ENCODE measurements at places on chromosomes 12 and 14.

GRCh38 chr14:21241218-21241819 is 27.9 kb downstream of the HNRNPC start:
- DNase-seq: no peak

- no peak for DNase-seq
Observed at GRCh38 chr12:129138776-129139175, 285.5 kb downstream of the GLT1D1 start.

DNA sequence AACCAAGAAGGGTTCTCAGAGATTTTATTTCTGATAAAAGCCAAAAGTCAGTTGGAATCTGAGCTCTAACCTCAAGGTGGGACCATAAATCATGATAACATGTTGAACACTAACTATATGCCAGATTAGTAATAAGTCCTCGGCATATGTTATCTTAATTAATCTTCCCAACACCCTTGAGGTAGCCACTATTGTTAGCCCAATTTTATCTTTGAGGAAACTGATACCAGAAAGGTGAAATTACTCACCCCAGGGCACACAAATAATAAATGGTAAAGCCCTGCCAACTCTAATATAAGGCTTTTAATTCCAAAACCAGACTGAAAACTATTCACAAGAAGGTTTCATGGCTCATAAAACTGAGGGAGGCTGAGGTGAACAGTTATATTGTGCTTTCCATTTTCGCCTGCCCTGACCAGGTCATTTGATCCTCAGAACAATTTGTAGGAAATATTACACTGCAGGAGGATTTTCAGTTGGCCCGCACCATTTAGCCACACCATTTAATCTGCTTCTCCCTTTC is 16.1 kb upstream of the NUAK1 start:
- DNase-seq: no peak

DNA sequence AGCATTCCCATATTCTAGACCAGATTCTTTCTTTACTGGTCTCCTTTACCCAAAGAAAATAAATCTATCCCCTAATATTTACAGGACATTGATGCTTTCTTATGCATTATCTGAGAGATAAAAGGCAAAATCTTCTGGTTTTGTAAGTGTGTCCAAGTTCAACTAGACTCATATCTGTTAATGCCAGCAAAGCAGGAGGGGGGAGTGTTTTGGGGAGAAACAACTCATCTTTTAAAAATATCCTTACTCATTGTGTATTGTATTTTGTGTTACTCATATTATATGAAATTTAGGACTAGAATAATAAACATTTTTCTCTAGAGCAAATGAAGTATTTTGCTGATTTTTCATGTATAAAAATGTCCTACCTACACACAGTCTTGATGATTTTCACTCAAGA is 54.8 kb downstream of the SAMD4A start:
- DNase-seq: no peak

- DNase-seq: no peak
Observed at GRCh38 chr12:10634427-10634826, 21.0 kb upstream of the MAGOHB start.

DNA sequence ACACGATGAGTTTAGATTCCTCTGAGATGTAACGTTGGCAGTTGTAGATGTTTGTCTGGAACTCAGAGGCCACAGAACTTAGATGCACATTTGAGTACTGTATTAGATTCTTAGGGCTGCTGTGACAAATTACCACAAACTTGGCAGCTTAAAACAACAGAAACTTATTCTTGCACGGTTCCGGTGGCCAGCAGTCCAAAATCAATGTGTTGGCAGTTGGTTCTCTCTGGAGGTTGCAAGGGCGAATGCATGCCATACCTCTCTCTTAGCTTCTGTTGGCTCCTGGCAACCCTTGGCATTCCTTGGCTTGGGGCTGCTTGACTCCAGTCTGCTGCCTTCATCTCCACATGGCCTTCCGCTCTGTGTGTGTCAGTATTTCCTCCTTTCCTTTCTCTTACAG is 118.9 kb downstream of the C12orf75 start:
- DNase-seq: no peak

DNA sequence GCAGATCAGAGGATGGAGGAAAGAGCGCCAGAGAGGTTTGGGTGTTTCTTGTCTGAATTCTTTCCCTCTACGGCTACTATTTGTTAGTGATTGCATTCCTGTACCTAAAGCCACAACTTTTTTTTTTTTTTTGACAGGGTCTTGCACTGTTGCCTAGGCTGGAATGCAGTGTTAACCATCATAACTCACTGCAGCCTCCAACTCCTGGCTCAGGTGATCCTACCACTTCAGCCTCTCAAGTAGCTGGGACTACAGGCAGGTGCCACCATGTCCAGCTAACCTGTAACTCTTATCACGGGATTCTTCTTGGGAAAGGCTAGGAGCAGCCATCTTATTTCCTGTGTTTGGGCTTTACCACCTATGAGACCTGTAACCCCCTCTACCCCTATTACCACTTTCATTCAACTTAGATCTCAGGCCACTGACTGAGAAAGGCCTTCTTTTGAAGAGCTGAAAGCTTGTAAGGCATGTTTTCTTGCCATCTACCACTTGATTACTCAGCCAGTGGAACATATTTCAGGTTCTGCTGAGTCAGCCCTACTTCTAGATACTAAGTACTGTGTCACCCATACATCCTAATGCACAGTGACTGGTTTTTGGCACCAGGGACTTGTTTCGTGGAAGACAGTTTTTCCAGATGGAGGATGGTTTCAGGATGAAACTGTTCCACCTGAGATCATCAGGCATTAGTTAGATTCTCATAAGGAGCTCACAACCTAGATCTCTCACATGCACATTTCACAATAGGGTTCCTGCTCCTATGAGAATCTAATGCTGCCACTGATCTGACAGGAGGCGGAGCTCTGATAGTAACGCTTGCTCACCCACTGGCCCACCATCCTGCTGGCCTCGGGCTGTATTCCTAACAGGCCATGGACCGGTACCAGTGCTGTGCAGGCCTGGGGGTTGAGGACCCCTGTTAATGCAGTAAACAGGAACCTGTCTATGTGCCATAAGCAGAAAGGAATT is 6.9 kb downstream of the VEZT start:
- DNase-seq: no peak

GRCh38 chr12:1798641-1799020 is 21.7 kb upstream of the LRTM2 start:
- no peak for DNase-seq

DNA sequence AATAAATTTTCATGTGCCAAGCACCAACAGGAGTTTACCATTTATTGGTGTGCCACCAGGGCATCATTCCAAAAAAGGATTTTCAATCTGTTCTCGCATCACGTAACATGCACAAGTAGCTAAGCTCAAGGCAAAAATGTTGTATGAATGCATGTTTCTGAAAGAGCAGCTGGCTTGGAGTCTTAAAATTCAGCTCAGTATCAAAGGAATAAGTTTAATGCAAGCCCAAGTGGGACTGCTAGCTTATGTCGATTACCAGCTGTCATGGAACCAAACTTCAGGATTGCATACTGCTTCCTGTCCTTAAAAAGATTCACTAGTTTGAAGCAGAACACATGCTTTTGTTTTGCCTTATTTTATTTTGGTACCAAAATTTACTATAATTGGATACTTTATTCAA is 437.0 kb downstream of the FSCB start:
- no peak for DNase-seq

DNA sequence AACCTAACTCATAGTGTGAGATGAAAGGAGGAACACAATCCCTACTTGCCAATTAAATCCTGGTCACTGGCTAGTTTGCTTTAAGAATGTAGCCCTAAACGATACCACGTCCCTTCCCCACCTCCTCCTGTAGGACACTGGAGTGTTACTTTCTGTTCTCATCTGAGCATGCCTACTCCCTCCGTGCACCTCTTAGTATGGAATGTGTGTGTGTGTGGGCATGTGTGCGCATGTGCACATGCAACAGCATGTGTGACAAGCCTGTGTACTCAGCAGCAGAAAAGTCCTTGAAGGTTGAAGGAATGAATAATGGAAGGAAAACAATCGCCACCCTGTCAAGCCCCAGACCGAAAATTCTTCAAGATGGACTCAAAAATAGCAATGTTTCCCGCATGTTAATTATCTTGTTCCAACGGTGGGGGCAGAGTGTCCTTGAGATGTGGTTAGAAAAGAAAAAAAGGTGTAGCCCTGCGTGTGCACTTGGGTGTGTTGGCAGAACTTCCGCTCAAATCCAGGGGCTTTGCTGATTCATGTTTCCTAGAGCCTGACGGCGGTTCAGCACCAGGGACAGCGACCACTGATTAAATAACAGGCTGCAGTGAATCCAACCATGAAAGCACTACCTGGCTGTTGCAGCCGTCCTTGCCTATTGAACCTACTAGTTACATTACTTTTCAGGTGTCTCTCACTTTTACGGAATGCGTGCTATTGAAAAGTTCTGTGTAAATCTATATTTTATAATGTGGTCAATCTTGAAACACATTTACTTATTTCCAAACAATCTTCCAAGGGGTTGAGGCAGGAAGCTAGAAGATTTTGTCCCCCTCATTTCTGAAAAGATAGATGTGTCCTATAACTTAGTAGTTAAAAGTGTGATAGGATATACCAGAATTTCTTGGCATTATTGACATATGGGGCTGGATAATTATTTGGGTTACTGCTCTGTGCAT is 79.8 kb downstream of the SRRM4 start:
- DNase-seq: no peak

DNA sequence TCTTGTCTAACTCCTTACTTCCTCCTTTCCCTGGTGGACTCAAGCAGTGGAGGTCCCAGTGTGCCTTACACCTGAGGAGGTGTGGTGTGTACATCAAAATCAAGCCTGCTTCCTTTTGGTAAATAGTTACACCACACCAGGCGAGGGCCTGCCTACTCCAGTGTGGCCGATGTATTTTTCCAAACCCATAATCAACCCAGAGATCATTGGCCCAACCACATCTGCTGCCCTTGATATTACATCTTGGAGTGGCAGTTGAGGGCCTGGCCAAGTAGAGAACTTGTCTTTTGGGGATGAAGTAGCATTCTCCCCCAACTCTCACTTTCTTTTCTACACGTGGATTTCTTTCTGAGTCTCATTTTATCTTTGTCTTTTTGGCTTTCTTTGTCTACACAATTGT is 187.4 kb downstream of the EFCAB11 start:
- no peak for DNase-seq

DNA sequence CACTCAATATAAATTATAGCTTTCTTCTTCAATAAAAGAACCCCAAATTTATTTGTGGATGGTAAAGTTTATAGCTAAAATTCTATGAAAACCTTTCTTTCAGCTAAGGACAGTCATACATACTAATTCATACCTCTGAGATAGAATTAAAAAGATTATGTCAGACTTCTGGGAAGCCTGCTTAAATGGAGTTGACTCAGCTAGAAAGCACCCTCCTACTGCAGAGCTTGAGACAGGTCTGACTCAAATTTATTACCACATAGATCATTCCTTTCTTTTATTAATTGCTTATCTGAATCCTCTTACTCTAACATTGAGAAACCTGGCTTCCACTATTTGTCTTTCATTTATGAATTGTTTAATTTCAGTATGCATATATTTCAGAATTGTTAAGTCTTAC is 1007.0 kb upstream of the LRFN5 start:
- no peak for DNase-seq

DNA sequence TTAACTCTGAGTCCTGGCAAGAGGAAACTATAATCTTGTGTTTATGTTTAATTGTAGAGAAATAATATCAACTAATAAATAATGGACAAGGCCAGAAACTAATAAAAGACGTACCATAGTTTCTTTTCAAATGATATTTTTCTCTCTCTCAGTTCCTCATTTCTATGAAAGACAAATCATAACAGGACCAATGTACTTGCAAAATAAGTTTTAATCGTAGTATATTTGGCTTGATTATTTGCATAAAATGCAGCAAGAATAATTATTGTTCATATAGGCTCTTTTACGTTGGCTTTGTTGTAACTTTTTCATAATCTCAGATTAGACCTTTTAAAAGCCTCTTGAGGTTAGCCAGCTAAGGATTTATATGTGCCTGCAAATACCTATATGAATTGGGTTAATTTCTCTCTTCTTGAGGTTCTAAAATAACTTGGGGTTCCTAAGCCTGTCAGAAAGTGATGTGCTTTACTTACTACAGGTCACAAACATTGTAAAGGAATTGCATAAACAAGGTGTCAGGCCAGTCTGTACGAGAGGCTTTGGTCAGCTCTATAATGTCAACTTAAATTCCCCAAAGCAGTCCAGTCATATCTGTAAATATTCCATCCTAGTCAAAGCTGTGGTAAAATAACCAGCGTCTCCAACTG is 152.8 kb upstream of the PTPRQ start:
- no peak for DNase-seq

DNA sequence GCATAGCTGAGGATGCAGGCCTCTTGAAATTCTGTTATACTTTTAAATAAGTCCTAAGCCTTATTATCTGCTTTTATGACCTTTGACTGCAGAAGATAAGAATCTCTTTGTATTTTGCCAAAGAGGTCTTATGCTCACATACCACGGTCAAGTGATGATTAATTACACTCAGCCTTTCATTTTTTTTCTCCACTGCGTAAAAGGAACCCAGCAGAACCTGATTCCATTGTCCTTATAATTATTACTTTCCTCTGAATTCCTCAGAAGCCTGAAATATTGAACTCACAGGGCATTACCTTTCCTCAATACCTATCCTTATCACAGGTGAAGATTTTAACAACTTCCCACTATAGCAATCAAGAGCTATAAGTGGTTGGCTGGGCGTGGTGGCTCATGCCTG is 498.7 kb upstream of the RPL10L start:
- no peak for DNase-seq

DNA sequence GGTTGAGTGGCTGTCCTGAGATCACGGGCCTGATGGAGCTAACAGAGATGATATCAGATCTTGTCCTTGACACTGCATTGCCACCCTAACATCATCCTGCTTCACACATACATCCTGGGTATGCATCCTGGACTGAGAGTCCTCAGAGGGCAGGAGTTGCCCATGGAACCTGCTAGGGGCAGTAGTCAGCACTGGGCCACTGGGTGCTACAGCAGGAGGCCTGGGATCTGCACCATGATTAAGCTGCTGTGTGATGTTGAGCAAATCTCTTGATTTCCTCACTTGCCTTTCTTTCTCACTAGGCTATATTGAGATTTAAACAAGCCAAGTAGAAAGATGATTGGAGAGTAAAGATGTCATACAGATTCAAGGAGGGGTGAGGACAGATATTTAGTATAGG is 22.1 kb upstream of the EIF4B start:
- no peak for DNase-seq

DNA sequence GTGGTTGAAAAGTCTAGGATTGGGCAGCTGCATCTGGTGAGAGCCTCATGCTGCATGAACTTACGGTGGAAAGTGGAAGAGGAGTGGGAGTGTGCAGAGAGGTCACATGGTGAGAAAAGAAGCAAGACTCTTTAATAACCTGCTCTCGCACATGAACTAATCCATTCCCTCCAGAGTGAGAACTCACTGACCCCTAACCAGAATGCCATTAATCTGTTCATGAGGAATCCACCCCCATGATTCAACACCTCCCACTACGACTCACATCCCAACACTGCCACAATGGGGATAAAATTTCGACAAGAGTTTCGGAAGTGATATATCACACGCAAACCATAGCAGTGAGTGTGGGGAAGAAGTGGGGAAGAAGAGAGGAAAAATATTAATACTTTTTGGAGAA is 377.4 kb downstream of the NAV3 start:
- no peak for DNase-seq
